B cell (primary cell): ENCODE measurements at places on chromosomes 5 and 9. TPM values are rescaled to one million over a fixed set of nuclear protein-coding genes. Genes with fewer than 3 reads are reported as not detected.

DNA sequence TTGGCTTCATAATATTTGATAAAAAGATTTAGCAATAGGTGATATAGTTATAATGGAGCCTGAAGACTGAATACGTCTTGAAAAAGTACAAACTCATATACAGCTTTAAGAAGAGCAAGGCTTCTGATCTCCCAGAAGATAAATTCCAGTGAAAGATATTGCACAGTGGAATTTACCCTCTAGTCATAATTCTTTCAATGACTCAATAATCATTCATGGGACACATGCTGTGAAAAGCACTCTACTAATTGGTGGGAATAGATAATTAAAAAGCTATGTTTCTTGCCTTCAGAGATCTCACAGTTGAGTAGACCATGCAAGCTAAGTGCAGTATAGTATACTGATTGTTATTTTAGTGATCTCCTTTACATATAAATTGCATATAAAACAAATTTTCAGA lies 538.6 kb upstream of the CYLC2 start:
- no peaks in the 10 kb centered on the region for H3K36me3 ChIP-seq
- H3K4me3 ChIP-seq: no peak overlapping the region
- H3K27ac ChIP-seq: no peak overlapping the region
- H3K4me1 ChIP-seq: no peaks in the 10 kb centered on the region
- no peak for DNase-seq

Gene OR1Q1
- total RNA-seq: not detected in 2 replicates

Gene FXN
- total RNA-seq: 8.0 and 8.8 TPM in 2 replicates

Gene POLE3
- 46.1 and 50.3 TPM in 2 replicates for total RNA-seq

Gene C1QTNF3
- total RNA-seq: 10.6 and 11.9 TPM in 2 replicates

DNA sequence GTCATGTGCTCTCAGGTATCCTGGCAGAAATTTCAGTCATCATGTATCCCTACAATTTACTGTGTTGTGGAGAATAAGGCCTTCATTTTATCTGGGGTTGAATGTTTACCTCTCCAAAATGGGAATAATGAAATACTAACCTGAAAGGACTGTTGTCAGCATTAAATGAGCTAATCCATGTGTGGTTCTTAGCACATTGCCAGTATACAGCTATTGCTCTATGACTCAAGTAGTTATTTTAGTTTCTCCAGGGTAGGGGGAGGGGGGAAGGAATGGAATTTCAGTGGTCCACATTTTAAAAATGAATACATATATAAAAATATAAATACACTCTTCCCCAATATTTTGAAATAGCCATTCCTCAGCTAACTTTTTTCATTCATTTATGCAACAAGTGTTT lies 3.5 kb downstream of the PAM start:
- peaks cover 25% of the 10 kb centered on the region for H3K4me1 ChIP-seq
- no peak overlapping the region for H3K4me3 ChIP-seq
- H3K27me3 ChIP-seq: no peaks in the 10 kb centered on the region
- no peaks in the 10 kb centered on the region for H3K36me3 ChIP-seq
- no peak for DNase-seq

DNA sequence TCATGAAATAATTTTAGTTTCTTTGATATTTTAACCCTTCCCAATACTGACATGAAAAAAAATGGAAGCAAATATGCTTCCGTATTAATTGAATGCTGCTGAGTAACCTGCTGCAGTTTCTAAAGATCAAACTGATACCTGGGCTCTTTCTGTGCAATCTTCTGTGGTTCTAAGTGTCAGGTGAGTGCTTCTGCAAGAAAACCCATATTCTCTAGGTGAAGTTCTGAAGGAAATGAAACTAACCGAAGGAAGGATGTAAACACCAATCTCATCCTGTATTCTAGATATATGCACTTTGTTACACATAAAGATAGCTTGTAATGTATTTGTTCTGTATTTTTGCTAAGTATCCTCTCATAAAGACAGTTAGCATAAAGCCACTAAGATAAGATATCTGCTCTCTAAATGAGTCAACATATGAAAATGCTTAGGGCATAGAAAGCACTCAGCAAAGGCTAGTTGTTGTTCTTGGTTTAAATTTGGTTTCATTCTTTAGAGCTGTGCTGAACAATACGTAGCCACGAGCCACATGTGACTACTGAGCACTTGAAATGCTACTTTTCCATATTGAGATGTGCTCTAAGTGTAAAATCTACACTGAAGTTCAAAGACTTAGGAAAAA lies 52.0 kb downstream of the ITGA2 start:
- H3K4me3 ChIP-seq: no peak overlapping the region
- H3K36me3 ChIP-seq: no peaks in the 10 kb centered on the region
- peaks cover 5% of the 10 kb centered on the region for H3K4me1 ChIP-seq
- no peak overlapping the region for H3K27ac ChIP-seq
- no peak for DNase-seq

- no peak overlapping the region for H3K4me3 ChIP-seq
- no peak overlapping the region for H3K27ac ChIP-seq
- no peaks in the 10 kb centered on the region for H3K36me3 ChIP-seq
- no peak for DNase-seq
Observed at GRCh38 chr9:79151791-79152190, 420.0 kb upstream of the TLE4 start.

GRCh38 chr5:181181650-181182565 lies 23.1 kb downstream of the TRIM7 start:
- no peak overlapping the region for H3K4me3 ChIP-seq
- no peaks in the 10 kb centered on the region for H3K27me3 ChIP-seq
- H3K4me1 ChIP-seq: peaks cover 33% of the 10 kb centered on the region
- peak; percentile 85 for DNase-seq
- no peaks in the 10 kb centered on the region for H3K36me3 ChIP-seq

Gene PCDHGA6
- total RNA-seq: 2.5 and 2.7 TPM in 2 replicates
